ENCODE measurements at places on chromosomes 16 and 17.

DNA sequence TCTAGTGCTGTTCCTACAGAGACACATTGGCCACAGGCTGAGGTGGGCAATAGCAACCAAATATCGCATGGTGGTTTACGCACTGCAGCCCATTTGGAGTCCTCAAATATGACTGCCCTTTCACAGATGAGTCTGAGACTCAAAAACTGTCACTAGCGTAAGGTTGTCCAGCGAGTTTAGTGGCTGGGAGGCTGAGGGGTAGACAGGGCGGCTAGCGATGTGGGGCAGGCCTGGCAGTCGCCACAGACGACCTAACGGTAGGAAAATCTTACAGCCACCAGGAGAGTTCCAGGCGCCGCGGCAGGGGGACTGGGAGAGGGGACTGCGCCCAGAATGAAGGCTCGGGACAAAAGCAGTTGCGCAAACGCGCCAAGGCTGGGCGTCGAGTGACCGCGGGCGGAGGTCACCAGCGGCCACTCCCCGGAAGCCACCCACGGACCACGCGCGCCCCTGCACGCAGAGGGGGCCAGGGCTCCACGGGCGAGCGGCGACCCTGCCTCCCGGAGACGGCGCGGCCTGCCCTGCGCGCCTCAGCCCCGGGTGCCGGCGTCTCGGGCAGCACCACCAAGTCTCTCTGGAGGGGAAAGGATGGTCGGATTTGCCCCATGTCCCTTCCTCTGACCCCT, 699 bp upstream of the MAP1LC3B start:
- DNase-seq = no peak

DNA sequence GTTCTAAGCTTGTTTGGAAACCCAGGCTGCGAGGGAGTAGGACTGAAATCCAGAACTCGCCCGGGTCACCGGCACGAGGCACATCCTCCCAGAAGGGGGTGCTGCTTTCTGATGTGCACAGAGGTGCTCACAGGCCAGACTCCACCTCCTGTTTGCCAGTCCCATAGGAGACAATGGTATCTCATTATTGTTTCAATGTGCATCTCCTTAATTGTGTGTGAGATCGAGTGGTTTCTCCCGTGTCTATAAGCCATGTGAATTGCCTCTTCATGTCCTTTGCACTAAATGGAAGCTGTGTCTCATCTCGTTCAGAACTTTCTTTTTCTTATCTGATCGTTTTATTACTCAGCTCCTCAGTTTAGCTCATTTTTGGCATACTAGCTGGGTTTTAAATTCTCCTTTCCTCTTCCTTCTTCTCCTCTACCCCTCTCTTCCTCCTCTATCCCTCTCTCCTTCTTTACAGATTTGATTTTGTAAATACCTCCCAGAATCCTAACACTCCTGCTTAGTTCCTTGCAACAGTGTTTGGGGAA, 32.1 kb upstream of the PRKCB start:
- no peak for DNase-seq

DNA sequence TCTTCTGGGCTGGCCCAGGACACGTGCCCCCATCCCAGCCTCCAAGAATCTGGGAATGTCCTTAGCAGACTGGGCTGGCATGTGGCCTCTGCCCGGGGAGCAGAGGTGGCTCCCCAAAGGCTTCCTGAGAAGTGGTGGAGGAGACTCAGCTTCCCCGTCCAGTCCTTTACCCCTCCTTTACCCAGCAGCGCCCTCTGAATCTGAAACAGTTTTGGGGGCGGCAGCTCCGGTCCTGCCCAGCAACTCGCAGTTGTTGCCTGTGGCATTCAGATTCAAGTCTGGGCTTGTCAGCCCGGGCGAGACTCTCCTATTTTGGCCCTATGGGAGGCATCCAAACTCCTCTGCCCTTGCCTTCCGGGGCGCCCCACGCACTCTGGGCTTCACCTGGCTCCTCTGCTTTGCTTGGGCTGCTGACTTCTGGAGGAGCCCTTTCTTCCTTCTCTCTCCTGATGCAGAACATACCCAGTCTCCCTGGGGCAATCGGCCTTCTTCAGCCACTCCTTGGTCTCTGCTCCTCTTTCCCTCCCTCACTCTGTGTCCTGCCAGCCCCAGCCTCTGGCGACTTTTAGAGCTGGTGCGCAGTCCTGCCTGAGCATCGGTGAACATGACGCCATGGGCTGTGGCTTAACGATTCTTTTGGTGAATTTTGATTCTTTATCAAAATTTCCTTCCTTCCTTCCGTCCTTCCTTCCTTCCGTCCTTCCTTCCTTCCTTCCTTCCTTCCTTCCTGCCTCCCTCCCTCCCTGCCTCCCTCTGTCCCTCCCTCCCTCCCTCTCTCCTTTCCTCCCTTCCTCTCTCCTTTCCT, 55.2 kb downstream of the CMIP start:
- DNase-seq = no peak

DNA sequence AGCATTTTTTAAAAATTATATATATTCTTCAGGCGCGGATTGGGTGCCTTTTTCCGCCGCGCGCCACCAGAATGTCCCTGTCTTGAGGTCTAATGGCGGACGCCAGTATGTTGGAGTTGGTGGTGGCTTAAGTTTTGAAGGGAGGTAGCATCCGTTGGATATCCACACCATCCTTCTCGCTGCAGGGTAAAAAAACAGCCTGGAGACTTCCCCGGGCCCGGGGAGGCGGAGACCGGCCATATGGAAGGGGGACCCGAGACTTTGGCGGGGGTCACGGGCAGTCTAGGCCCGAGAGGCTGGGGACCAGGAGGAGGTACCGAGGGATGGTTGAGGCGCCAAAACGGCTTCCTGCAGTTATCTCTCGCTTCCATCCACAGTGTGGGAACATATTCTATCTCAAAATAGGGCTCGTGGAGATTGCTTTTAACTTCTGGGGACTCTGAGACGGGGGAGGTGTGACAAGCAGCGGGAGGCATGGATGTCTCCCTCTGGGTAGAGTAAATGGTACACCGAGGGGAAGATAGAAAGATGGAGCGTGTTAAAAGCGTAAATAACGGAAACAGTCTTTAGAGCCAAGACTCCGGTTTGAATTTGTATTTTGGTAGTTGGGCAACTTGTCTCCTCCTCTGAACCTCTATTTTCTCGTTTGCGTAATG, at the start of gene SF3B3:
SF3B3 (plus strand) TSS at position 74 of the 656 bp plus-strand sequence. CDS start 2,841 bp downstream, outside the sequence.
- DNase-seq = peak; percentile 63

GRCh38 chr16:83248735-83249463, 558.9 kb upstream of the HSBP1 start:
- DNase-seq = no peak

GRCh38 chr17:62797959-62798358, 10.2 kb downstream of the MARCHF10 start:
- DNase-seq = no peak

- DNase-seq = no peak
Measured at GRCh38 chr17:21545064-21545463, 147.3 kb upstream of the KCNJ18 start.

DNA sequence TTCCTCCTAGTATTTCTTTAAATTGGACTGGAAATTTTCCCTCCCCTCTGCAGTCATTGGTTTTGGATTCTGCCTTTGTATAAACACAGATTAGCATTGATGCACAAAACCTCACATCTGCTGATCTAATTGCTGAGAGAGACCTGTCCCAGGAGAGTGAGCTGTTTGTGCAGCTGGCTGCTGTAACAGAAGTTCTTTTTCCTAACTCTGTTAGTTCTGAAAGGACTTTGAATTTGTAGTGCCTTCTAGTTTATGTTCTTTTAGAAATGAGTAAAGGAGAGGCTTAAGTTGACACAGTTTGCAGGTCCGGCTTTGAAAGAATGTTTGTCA, 45.2 kb upstream of the KPNB1 start:
- no peak for DNase-seq

DNA sequence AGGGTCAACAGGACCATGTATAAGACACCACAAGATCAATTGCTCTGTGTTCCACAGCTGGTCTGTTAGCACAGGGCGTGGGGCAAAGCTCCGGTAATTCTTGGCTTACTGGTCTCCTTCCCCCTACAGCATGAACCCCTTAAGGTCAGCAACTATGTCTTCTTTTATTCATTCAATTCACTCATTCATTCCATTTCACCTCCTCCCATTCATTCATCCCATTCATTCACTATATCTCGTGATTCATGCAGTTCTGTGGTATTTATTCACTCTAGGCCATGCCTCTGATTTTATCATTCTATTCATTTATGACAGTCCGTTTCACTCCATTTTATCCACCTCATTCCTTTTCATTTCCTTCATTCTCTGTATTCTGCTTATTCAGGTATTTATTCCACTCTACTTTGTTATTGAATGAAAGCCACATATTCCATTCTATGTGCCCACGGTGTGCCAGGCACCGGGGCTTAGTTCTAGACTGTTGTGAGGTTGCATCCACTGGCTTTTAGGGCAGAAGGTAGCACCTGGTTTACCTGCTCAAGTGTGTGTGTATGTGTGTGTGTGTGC, 19.0 kb upstream of the WFDC1 start:
- no peak for DNase-seq

DNA sequence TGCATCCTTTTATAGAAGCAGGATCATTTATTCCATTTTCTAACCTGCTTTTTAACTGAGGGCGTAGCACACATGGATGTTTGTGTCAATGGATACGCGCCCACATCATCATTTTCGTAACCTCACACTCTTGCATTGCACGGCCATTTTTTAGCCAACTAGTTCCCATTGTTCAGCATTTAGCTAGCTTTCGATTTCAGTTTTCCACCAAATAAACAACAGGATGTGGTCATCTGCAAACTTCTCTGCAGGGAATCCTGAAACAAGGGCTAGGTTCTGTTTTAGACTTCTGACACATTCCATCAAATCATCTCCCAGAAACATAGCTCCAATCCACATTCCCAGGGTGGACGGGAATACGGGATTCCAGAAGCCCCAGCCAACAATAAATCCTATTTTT, 6.4 kb downstream of the CYB561 start:
- no peak for DNase-seq
